ENCODE measurements at places on chromosomes 2 and 18.

GRCh38 chr2:696463-696862, 19.3 kb upstream of the TMEM18 start:
- no peak for DNase-seq

DNA sequence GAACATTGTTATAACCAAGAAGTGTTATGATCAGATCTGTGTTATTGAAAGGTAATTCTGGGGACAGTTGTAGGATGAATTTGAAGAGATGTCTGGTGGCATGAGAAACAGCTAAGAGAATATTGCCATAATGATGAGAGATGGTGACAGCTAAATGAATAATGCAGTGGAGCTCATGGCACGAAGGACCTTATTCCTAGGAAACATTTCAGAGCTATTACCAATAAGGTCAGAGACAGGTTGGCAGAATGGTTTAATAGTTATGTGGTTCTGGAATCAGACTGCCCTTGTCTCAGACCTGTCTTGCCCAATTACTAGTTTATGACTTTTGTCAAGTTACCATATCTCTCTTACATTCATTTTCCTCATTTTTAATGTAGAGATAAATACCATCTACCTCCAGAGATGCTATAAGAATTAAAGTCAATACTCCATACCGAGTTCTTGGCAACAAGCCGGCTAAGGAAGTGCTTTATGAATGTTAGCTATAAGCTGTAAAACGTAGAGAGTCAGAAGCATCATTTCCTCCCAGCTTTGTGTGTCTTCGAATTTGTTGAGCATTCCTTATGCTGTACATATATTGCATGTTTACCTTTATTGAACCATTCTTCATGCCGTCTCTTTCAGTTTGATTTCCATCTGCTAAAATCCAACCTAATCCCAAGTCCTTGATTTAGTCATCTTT, 73.6 kb upstream of the COL5A2 start:
- DNase-seq, result no peak

- DNase-seq, result no peak
Observed at GRCh38 chr2:45857867-45858520, 206.5 kb downstream of the PRKCE start.

- no peak for DNase-seq
Observed at GRCh38 chr2:51290725-51291124, 258.8 kb upstream of the NRXN1 start.

DNA sequence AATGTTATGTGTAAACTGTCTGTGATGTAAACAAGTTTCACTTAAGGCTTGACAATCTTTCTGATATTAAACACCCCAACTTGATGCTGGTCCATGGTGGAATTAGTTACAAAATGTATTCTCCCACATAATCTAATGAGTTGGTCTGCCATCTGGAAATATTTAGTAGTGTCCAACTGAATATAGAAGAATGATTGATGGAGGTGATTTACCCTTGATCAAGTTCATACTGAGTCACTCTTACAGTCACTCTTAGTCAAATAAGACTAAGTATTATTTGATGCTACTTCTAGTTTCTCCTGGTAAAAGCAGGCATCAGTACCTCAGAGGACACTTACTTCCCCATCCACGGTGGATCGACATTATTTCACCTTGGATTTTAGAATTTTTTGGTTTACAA, 198.1 kb downstream of the SATB2 start:
- no peak for DNase-seq

DNA sequence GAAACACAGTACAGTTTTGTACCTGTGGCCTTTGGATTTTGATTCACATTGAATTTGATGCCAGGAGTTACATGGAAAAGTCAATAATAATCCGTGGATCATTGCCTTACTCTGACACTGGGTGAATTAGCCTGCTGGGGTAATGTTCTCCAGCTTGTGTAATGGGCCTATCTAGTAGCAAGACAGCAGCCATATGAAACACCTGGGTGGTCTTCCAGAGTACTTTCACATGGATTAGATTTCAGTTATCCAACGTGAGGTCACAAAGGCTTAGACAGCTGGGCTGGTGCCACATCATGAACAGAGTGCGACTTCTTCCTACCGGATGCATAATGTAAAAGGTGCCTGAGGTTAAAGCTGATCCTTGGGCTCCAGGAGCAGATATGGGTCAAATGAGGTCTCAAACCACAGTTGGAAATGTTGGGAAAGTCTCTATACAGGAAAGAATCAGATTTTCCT, 486.8 kb downstream of the PARD3B start:
- DNase-seq, result no peak

DNA sequence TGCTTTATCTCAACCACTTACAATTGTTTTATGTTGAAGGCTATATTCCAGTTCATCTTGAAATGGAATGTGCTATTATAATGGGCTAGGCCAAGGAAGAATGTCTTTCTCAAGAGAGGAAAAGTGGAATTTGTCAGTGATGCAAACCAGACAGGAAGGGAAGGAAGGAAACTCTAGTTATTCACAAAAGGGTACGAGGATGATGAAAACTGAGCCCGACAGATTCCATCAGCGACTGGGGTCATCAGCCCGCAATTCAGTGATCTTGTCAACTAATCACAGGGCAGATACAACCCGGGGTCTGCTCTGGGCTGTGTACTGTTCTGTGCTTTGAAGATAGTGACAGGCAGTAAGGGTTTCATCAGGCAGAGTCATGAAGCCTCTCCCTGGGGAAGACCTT, 23.4 kb upstream of the LYPD6 start:
- no peak for DNase-seq
